IPS-NIHi11 (cell line): ENCODE measurements at places on chromosomes 12 and 14.

GRCh38 chr12:28777603-28778365 is 371.3 kb upstream of the FAR2 start:
- no peak for DNase-seq

- DNase-seq: no peak
Measured at GRCh38 chr14:37223947-37224474, 26.3 kb downstream of the MIPOL1 start.

DNA sequence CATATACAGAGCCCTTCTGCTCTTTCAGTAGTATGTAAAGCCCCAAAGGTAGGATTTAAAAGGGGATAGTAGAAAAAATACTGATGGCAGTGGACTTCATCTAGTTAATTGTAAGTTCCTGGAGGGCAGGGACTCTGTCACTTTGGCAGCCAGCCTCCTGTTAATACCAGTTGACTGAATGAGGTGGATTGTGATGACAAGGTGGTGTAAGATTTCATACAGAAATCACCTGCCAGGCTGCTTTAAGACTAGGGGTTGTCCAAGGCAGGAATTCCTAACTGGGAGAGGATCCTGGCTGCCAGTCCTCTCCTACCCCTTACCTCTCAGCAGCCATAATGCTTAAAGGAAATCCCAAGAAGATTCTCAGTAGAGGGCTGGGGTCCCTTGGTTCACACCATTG is 7.3 kb downstream of the DYRK2 start:
- DNase-seq: no peak

- no peak for DNase-seq
Measured at GRCh38 chr14:101035466-101036225, 132.1 kb upstream of the RTL1 start.

- no peak for DNase-seq
Measured at GRCh38 chr12:19778172-19778571, 338.9 kb downstream of the AEBP2 start.

DNA sequence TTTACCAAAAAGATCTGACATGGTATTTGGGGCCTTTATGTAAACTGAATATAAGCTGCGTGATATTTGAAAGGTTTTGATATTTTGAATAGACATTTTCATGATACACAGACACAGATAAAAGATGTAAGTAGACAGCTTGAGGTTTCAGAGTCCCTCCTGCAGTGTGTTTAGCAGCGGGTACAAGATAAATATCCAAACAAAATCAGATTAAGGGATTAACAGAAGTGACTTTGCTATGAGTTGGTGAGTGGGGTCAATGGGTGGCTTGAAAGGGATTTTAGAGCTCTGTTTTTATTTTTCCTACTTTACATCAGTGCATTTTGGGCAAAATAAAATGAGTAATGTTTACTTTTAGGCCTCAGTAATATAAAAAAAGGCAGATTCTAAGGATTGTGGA is 84.1 kb downstream of the IGF1 start:
- no peak for DNase-seq

DNA sequence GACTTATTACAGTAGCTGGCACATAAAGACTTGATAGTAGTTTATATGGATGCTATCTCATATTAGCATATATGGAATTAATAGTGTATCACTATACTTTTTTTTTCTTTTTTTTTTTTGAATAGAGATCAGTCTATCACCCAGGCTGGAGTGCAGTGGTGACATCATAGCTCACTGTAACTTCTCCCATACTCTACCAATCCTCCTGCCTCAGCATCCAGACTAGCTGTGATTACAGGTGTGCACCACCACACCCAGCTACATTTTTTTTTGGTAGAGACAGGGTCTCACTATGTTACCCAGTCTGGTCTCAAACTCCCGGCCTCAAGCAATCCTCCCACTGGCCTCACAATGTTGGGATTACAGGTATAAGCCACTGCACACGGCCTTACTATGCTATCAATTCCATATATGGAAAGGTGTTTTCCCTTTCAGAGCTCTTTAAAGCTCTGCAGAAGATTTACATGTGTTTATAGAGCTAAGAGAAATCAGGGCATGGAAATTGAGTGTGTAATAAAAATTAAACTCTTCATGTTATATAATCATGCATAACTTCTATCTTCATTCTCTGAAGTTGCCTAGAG is 1.8 kb upstream of the TBK1 start:
- no peak for DNase-seq

- no peak for DNase-seq
Measured at GRCh38 chr12:3061501-3062215, 15.5 kb upstream of the TSPAN9 start.

GRCh38 chr12:3218228-3219171 is 141.3 kb downstream of the TSPAN9 start:
- no peak for DNase-seq

DNA sequence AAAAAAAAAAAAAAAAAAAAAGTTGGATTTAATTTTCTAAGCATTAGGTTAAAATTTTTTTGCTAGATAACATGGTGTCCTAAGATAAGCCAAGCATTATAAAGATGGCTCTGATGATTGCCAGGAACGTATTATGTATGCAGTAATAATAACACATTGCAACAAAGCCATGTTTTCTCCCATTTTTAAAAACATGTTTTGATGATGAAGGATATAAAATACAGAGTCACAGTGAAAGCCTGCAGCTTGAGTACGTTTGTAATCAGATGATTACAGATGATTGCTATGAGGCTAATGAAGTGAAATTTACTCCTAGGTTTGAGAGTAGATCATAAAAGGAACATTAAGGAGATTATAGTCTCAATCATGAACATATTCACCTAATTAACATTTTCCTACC is 13.3 kb upstream of the WDR89 start:
- DNase-seq: no peak
